ENCODE measurements at places on chromosomes 2 and 18.
A peak's percentile ranks its signal among the peaks of the same experiment; 100 is the strongest.

- no peak for DNase-seq
Observed at GRCh38 chr2:12210016-12210933, 463.8 kb downstream of the LPIN1 start.

DNA sequence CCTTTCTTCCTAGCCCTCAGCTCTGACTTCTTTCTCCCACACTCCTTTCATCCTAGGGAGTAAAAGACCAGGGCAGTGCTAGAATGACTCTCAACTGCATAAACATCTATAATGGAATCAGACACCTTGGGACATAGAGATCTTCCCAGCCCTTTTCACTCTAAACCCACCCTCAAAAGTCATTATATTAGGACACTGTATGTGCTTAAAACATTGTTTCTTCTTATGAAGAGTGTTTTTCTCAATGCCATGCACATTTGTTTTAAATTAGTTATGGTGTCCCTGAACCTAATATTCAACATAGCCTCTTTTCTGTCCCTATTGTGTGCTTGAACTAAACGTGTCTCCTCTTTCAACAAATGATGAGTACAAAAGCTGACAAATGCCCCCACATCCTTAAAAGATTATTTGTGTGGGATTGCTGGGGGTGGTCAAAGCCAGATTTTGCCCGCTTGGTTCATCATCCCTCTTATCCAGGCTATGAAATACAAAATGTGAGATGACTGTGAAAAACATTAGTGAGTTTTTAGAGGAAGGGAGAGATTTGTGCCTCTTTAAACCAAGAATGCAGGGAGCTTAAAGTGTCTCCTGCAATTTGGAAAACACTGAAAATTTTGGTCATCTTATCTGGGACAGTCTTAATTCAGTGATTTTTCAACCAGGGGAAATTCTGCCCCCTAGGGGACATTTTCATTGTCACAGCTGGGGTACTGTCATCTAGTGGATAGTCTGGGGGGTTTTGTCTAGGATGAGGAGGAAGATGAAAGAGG lies 29.0 kb downstream of the SERPINB5 start:
- DNase-seq, result no peak

GRCh38 chr2:64852771-64853241 lies 136.4 kb upstream of the SLC1A4 start:
- DNase-seq, result no peak

DNA sequence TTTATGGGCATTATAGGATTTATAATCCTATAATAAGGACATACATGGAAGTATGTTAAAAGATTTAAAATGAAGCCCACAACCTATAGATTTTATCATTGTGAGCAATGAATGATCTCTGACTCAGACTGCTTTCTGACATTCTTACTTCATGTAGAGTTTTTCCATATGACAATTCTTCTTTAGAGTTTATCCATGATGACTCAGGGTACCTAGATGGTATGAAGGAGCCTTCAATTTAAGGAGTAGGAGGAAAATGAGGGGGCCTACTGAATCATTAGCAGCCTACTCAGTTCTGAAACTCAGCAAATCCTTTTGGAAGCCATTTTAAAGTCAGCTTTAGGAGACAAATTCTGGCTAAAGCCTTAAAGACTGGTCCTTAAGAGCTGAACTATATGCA lies 10.4 kb downstream of the PELI1 start:
- peak; percentile 65 for DNase-seq

GRCh38 chr2:8573234-8573941 lies 108.5 kb upstream of the ID2 start:
- no peak for DNase-seq

DNA sequence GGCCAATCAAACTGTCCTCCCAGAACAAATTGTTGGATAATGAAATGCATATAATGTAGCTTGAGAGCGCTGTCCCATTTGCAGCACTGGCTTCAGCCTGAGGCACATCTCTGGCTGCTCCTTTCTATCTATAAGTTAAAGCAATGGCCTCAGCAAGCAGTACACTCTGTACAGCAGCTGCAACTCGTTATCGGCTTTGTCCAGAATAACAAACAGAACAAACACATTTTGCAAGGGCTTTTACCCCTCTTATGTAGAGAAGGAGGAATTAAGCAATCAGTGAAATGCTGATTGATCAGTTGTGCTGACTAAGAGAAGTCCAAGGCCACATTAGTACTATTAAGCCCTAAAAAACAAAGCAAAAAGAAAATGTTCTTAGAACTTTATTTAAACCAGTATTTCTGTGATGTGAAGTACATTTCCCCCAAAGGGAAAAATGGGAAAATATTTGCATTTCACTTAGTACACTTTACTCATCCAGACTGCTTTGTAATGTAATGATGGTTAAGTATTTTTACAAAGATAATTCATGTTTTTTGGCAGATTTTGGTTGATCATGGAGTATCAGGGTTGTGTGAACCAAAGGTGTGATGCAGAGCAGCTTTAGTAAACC lies 15.0 kb upstream of the CPS1 start:
- no peak for DNase-seq

GRCh38 chr2:173373290-173373689 lies 18.6 kb downstream of the CDCA7 start:
- no peak for DNase-seq

GRCh38 chr2:205868773-205869333 lies 186.6 kb downstream of the NRP2 start:
- peak; percentile 38 for DNase-seq

DNA sequence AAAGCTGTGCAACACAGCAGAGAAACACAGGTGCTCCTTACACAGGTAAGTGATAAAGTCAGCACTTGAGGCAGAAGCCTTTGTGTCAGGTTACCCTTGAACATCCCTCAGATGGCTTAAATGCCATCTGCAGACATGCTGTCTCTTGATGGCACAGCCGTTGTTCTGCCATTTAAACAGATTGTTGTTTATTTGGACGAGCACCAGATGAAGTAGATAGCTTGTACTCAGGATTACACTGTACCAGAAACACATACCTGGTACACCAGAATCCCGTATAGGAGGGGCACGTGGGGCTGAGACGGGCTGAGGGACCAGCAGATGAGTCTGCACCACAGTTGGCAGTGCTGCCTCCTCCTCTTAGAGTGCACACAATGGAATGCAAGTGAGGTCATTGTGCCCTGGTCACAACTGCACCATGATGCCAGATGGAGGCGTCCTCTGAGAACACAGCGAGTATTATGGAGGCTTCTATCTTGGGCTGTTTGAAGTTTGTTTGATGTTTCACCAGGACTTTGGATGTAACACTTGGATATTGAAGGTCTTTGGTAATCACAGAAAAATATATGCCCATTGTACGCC lies 143.0 kb downstream of the TANC1 start:
- no peak for DNase-seq

DNA sequence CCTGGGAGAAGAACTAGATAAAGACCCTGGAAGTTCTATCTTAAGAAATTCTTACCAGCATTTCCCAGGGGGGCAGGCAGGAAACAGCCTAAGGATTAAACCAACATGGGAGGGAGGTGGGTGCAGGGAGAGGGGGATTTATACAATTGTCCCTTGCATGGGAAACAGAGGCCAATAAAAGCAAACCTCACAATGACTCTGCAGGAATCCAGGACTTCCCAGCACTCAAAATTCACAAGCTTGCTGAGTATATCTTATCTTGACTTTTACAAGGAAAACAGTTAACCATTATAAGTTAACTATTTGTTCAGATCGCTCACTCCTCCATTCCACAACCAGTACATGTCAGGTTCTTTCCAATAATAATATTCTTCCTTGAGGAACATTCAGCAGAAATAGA lies 241.3 kb downstream of the MREG start:
- DNase-seq, result no peak

GRCh38 chr18:72867746-72868584 lies at the start of gene NETO1:
Gene NETO1, minus strand, starts transcription at chr18:72867987. Its CDS starts 696 bp downstream, at chr18:72867291.
- no peak for DNase-seq

GRCh38 chr18:27143580-27144287 lies 41.4 kb downstream of the CHST9 start:
- no peak for DNase-seq

DNA sequence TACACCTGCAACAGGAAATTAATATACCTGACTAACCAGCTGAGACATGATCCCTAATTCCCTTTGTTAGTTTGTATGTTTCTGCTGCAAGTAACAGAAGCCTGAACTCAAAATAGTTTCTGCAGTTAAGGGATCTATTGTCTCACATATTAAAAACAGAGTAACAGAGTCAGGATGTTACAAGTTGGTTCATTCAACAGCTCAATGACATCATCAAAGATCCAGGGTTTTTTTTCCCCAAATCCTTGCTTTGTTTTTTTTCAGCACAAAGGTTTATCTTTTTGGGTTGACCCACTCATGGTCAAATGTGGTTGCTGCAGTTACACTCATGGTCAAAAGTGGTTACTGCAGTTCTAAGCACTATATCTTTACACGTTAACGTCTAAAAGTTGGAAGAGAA lies 35.0 kb upstream of the DNAH7 start:
- no peak for DNase-seq

- DNase-seq, result peak; percentile 6
Observed at GRCh38 chr2:63861220-63861822, 19.6 kb downstream of the UGP2 start.

DNA sequence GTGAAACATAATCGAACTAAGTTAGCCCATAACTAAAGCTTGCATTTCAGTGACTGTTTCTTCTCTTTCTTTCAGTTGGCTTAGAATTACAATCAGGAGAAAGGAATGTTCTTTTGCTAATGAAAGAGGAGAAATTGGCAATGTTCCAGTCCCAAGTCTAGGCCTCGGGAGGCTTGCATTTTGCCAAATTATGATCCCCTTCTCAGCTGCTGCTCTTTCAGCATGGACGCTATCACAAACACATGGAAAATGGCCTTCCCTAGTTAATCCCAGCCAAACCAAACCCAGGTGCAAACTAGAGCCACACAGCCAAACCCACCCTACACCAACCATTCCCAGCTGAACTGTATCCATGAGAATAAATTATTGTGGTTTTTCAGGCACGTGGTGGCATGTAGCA lies 605.2 kb upstream of the LRRTM4 start:
- DNase-seq, result no peak

DNA sequence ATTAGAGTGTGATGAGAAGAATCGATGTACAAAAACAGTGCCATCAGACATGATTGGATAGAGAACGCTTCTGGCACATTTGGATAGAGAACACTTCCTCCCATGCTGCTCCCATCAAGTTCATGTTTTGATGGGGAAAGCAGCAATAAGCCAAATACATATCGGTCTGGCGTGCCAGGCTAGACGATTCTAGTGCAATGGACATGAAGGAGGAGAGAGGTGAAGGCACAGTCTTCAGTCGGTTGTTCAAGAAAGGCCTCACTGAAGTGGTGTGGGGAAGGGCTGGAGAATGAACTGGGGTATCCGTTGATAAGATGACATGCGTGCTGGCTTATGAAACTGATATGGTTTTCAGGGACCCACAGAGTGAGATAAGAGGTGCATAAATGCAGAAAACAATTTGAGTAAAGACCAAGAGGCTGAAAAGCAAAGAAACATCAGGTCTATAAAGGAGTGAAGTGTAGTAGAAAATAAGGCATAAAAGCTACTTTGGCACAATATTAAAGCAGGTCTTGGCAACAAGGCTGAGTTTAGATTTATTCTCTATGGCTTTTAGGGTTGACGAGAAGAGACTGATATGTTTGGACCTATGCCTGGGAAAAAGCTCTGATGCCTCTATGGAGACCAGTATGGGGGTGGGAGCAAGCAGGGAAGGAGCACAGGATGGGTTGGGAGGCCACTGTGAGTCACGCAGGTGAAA lies 117.6 kb upstream of the PIEZO2 start:
- no peak for DNase-seq

- DNase-seq, result no peak
Observed at GRCh38 chr2:55268288-55268906, 634 bp downstream of the MTIF2 start.

GRCh38 chr18:44973282-44973681 lies 292.6 kb downstream of the SETBP1 start:
- DNase-seq, result no peak

DNA sequence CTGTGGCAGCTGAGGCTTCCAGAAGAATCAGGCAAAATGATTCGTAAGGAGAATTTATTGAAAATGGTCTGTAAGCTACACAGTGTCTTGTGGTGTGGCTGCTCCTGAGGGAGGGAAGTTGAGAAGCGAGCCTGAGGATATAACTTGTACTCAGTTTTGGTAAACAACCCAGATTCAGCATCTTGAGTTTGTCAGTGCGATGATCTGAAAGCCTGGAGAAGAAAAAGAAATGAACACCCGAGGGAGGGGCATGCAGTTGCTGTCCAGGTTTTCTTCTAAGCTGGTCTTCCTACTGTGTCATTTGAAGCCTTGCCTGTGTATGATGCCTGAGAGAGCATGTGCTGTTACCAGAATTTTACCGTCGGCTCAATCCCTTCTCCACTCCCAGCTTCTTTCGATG lies 87.3 kb downstream of the MAPK4 start:
- no peak for DNase-seq

DNA sequence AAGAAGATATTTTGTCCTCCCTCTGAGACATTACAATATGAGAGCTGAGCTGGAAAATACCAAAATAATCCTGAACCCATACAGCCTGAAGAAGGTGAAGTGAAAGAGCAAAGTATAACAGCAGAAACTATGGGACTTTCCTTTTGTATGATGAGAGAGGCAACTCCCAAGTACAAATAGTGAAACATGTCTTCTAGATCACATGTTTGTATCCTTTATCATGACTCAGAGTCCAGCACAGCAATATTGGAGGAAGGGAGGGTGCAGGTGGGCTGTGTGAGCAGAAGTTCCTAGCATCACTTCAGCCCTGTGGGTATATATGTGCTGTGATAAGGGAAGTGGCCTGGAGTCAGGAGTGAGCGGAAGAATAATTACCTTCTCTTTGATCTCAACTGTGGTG lies 265.6 kb upstream of the NRXN1 start:
- DNase-seq, result no peak

- DNase-seq, result no peak
Observed at GRCh38 chr2:138959031-138959430, 178.8 kb upstream of the NXPH2 start.

GRCh38 chr2:45053966-45054365 lies 44.7 kb upstream of the SIX2 start:
- no peak for DNase-seq

DNA sequence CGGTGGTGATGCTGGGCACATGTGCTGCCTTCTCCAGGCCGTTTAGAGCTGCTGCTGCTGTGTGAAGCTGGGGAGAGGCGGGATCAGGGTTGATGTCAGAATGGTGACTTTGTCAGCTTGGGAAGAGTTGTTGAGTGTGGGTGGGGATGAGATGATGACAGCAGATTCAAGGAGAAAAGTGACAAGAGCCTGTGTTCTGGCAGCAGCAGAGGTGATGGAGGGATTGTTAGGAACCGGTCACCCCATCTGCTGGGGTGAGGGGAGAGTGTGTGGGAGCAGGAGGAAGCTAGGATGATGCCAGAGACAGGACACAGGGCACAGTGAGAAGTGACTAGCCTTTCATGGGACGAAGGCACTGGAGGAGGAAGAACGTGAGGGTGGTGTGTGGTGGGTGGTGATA lies 345.5 kb downstream of the RNF144A start:
- no peak for DNase-seq

Measured in NCI-H226 (cell line).